ENCODE measurements at places on chromosomes 6 and 20.

- DNase-seq: no peak
Measured at GRCh38 chr6:105235155-105235554, 55.3 kb upstream of the POPDC3 start.

- no peak for DNase-seq
Measured at GRCh38 chr6:124714728-124715127, 247.5 kb upstream of the RNF217 start.

DNA sequence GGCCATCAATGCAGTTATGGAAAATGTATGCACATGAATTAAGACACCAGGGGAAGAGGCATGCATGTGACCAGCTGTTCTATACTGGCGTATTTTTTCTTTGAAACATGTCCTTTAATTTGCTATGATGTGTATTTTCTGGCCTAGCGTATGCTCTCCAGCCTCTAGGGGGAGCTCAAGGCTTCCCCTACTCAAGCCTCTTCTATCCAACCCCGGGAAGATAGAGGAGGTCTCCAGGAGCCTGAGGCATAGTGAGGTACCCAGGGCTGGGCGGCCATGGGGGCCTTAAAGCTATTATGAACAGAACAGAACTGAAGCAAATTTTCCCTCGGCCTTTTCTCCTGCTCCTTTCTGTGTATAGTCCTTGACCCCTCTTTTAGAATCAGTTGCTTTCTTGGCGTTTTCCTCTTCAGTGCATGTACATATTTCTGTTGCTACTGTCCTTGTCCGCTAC lies 528.9 kb downstream of the MAFB start:
- peak; percentile 17 for DNase-seq

DNA sequence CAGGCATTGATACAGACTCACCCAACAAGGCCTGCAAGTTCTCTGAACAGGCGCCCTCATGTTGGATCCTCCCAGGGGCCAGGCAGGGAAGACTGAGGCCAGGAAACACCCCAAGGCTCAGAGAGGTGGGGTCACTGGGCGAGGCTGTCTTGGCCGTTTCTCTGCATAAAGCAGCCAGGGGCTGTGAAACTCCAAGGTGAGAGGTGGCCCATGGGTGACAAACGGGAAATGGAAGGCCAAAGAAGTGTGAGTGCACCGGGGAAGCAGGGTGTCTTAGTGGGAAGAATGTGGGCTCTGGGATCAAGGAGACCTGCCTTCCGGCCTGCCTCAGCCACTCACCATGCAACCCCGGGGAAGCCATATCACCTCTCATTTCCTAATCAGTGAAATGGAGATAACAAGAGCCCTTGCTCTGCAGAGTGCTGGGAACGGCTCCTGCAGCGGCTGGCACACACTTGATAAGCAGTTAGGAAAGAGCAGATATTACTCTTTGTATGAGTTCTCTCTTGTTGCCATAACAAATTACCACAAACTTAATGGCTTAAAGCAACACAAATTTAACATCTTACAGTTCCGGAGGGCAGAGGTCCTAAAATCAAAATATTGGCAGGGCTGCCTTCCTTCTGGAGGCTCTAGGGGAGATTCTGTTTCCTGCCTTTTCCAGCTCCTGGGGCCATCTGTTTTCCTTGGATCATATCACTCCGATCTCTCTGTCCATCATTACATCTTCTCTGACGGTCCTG lies 168.6 kb downstream of the NFATC2 start:
- no peak for DNase-seq

GRCh38 chr20:50977066-50978021 lies 18.7 kb downstream of the MOCS3 start:
- no peak for DNase-seq

DNA sequence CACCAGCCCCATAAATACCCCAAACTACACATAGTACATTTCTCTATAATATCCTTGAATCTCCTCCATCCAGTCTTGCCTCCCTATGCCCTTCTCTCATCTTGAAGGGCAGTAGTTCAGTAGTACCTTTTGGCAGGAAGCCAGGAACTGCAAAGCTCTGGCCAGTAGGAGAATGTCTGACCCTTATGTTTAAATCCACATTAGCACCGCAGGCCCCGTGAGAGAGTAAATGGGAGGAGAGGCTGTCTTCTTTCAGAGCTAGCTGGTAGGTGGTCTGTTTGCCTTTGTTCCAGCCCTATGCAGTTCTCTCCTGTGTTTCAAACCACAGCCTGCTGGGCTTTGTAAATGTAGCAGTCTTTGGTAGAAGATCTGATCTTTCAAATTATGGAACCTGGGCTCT lies 690.7 kb downstream of the DOK5 start:
- DNase-seq: no peak

DNA sequence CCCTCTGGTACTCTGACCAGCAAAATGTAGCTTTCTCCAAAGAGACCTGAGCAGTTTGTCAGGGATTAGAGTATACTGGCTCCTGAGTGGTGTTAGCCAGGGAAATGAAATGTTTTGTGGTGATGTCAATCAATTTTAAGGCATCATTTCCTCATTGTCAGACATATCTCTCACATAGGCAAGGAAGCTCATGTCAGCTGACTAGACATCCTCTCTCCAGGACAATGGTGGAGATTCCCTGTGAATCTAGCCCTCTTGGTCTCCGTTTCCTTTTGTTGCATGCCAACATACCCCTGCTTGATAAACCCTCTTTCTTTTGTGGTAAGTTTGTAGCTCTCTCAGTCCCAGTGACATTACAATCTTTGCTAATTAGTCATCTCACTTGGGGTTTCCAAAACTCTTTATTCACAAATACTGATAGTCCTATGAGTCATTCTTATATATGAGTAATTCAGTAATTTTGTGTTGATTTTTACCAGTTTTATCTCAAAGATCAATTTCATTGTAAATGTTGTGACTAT lies 135.6 kb upstream of the PTPRK start:
- no peak for DNase-seq

DNA sequence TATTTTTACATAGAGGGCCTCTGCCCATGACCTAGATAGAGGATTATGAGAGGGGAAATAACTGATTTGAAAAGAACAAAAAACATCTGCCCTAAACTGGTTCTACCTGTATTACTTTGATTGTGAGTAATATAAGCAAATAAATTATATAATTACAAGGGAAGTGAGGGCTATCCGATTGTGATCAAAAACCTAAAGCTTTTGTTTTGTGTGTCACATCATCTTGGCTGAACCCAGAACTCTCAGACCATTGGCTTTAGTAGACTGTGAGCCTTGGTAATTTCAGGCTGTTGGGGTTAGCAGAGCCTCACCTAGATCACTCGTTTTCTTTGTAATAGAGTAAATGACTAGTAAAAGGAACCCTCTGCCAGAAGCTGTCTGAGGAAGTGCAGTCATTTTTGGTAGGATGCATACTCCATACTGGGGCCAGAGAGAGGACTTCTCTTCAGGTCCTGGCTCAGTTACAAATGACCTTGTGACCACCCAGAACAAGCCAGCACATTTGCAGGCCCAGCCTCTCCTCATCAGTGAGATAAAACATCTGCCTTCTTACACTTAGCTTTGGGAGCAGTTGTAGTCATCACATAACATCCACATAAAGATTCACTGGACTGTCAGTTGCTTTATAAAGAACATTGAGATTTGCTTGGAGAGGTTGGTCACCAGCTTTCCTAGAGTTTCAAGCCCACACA lies 13.5 kb downstream of the STK35 start:
- DNase-seq: peak; percentile 58

GRCh38 chr20:32638848-32639247 lies 34.9 kb downstream of the C20orf203 start:
- no peak for DNase-seq

DNA sequence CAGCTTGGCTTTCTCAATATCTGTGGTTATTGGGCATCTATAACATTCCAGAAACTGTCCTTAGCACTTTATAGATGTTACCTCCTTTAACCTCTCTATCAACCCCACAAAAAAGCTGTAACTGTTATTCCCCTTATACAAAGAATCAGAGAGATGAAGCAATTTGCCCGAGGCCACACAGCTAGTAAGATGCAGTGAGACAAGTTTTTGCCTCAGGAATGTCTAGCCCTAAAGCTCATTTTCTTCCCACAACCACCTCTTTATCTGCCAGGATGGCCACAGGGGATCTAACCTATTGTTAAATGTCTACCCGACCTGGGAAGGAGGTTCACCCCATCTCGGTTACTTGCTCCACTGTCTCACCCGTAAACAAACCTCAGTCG lies 31.9 kb upstream of the TCP11 start:
- DNase-seq: no peak

DNA sequence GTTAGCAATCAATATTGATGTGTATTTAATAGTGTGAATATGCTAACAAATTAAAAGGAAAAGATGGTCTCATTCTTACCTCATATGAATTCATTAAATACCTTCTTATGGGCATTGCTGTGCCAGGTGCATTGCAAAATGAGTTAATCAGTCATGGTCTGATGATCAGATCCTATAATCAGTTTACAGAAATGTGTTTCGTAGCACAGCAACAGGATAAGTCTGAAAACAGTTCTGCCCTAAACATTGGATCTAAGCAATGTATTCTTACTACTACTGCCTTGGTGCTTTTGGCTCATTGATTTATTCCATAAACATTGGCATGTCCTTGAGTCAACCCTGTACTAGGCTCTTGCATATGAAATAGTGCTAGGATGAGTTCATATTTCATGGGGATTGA lies 417.0 kb upstream of the JAG1 start:
- DNase-seq: no peak

- DNase-seq: peak; percentile 46
Measured at GRCh38 chr20:5557123-5557522, 193.1 kb upstream of the SHLD1 start.

GRCh38 chr6:29968130-29968529 lies 25.8 kb downstream of the HLA-A start:
- no peak for DNase-seq

- DNase-seq: peak; percentile 58
Measured at GRCh38 chr20:49541733-49542513, 26.0 kb downstream of the PTGIS start.

GRCh38 chr6:11386323-11386722 lies 151.2 kb upstream of the TMEM170B start:
- no peak for DNase-seq

DNA sequence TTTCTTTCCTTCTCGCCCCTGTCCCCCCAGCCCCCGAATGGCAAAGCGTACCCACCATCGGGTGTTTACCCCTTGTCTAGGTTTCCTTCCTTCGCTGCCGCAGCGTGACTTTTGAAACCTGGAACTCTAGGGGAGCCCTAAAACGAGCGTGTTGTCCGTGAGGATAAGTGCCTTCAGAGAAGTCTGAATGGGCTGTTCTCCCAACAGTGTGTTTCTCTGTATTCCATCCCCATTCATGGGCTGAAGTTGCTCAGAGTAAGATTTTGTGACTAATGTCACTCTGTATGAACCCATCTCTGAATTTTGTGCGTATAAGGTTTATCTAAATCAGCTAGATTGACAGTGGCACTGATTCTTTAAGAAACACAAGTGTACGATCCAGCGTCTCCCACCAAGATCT lies 949 bp downstream of the MACROD2 start:
- no peak for DNase-seq

DNA sequence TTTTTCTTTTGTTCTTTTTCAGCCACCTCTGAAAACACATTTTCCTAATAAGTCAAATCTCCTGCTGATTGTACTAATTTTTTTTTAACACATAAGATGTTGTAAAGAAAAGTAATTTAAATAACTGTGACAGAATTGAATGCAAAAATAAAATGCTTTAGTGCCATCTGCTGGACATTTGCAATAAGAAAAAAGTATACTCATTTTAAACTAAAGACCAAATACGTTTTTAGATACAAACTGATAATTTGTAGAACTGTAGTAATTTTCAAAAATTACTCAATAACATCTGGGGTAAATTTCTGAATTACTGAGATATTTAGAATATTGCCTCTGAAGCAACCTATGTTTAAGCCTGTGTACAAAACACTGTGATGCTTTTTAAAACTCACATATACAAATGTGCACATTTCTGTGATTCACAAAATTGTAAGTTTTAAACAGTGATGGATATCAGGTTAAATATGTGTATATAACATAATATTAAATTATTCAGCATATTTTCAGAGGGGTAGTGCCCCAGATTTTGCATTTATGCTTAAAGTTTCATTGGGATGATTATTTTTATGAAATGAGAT lies 198.7 kb downstream of the RIMS1 start:
- DNase-seq: no peak

GRCh38 chr20:62174021-62174804 lies 8.6 kb upstream of the MTG2 start:
- no peak for DNase-seq

DNA sequence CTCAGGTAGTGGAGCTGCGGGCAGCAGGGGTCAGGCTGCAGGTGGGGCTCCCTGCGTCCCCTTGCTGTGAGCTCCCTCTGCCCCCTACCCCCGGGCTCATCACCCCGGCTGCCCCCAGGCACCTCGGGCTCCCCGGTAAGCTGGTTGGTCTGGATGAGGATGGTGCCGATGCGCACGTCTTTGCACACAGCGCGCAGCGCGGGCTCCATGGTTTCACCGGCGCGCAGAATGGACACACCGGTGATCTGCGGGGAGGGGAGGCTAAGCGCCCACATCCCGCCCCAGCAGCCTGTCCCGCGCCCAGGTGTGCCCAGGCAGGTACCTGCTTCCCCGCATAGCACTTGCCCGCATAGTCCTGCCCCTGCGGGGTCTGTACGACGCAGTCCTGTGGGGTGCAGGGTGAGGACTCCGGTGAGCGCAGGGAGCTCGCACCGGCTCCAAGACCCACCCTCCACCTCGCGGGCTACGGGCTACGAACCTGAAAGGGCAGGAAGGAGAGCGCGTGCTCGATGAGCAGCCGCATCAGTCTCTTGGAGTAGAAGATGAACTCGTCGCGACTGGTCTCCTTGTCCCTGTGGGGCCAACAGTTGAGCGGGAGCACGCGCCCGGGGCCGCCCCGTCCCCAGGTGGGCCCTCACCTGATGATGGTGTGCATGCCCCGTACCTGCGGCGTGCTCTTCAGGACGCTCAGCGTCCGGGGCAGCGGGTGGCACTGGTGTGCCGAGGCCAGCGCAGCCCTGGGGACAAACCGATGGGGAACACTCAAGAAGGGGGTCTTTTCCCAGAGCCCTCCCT lies 15.5 kb downstream of the UCKL1 start:
- peak; percentile 15 for DNase-seq

GRCh38 chr6:4647414-4648365 lies 128.5 kb upstream of the CDYL start:
- peak; percentile 87 for DNase-seq
